ENCODE measurements at places on chromosomes 16 and 17.

- DNase-seq, result no peak
Measured at GRCh38 chr16:5619304-5619703, 521.7 kb upstream of the EEF2KMT start.

- no peak for DNase-seq
Measured at GRCh38 chr16:19848756-19849155, 35.9 kb downstream of the GPRC5B start.

- no peak for DNase-seq
Measured at GRCh38 chr16:66387817-66388332, 21.4 kb downstream of the CDH5 start.

GRCh38 chr17:29933379-29933778 is 3.4 kb upstream of the SSH2 start:
- DNase-seq, result no peak

DNA sequence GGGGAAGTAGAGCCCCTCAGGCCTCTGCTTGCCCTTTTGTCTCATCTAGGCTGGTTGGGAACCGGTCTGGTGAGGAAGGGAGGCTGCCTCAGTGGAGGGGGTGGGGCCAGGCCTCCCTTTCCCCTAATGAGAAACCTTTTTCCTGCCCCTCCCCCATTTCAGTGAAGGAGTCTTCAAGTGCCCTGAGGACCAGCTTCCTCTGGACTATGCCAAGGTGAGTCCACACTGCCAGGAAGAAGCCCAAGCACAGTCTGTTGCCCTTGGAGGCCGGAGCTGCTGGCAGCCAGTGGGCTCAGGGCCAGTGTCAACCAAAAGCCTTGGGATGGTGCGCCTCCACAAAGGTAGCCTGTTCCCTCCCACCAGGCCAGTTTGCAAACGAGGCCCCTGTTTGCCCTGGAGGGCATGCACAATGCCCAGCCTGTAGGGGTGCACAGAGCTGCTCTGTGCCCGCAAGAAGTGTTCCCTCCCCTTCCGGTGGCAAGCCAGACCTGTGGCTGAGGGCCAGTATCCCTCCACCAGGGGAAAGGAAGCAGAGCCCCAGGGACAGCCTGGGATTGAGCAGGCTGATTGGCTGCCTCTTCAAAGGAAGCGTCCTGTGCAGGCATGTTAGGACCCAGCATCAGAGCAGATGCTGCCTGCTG is 3.4 kb downstream of the TRAF4 start:
- no peak for DNase-seq

GRCh38 chr17:40816569-40816968 is 5.8 kb downstream of the KRT10 start:
- no peak for DNase-seq

DNA sequence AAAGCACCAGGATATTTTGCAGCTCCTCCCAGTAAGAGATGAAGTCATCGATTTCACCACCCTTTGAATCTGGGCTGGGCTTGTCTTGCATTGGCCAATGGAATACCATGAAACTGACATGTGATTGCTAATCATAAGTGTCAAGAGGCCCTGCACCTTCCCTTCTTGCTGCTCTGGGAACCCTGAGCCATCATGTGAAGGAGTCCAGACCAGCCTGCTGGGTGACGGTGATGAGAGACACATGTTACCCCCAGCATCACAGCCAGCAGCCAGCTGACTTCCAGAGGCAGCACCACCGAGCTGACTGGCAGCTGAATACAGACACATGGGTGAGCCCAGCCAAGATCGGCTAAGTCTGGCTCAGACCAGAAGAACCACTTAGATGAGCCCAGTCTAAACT is 43.6 kb upstream of the CACNG4 start:
- no peak for DNase-seq

DNA sequence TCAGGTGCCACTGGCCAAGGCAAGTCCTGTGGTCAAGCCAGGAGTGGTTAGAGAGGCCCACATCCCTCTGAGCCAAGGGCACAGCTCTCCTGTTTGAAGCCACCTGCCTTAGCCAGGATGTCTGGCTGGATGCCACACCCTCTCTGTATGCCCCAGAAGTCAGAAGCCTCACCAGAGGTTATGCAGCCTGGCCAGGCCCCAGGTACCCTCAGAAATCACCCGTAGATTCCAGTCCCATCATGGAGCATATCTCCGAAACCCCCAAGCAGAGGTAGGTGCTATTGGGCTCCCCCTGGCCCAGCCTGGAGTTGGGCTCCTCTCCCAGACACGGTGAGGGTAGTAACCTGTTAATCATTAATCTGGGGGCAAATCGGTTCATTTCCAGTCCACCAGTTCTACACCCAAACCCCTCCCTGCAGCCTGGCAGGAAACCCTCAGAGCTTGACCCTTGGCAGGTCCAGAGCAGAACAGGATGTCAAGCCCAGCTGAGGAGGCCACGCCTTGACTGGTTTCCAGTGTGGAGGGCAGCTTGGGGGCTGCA is 60.6 kb upstream of the TMEM97 start:
- no peak for DNase-seq

DNA sequence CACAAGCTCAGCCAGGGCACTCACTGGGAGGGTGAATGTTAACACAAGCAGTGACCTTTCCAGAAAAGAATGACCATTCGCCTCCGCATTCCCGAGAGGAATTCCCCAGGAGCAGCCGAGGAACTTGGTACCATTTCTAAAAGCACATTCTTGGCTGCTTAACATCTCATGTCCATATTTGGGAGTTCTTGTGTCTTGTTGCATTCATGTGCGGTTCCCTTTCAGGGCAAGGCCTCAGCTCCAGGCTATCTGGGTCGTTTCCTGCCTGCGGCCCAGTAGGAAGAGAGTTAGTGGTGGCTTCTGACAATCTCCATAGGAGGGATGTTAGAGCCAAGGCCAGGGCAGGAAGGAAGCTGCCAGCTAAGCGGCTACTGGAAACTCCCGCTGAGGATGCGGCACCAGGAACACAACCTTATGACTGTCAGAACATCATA is 27.8 kb upstream of the MEAK7 start:
- DNase-seq, result no peak

DNA sequence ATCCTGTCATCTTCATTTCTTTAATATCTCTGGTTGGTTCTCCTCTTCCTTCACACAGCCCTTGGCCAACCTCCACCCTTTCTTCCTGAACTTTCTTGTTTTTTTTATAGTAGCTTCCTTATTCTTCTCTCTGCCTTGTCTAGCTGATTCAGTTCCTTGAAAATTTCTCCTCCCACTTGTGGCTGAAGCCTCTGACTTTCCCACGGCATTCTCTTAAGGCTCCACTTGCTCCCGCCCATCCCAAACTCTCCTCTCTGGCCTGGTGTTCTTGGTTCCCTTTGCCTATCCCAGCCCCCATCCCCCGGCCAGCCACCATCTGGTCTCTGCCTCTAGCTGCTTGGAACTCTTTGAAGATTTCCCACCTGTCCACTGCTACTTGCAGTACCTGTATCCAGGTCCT is 29.1 kb downstream of the NLRP1 start:
- DNase-seq, result no peak

DNA sequence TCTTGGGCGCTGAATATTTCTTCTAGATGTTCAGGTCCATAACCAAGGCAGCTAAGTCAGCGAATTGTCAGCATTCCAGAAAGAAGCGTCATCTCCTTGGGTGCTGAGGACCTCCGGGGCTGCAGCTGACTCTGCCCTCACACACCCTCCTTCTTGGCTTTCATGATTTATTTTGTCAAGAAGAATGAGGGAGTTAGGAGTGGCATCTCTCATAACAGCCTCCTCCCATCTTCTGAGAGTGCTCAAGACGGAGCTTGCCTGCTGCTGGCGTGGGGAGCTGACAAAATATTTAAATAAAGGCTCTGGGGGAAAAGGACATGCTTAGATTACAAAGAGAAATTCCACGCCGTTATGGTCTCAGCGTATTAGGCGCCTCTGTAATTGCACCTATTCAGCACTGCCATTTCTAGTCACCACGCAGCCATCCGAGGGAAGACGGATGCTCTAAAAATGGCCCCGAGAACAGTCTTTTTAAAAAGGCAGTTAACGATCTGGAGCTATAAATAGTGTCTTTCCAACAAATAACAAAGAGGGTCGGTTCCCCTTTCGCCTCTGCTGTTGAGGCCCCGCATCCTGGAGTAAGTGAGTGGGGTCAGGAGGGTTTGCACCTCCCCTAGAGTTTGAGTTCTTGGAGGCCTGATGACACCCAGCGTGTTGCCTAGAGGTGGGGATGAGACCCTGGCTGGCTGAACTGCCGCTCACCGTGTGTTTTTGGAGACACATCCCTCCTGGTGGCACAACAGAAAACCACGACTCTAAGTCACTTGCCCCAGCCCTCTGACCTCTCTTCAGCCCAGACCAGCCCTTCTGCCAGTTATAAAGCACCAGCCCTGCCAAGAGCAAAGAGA is 187.0 kb downstream of the CCDC182 start:
- no peak for DNase-seq

Data from CD4-positive, alpha-beta T cell treated with Interleukin-21 for 1 hour (primary cell).